ENCODE measurements at places on chromosomes 7 and 10.
A peak's percentile ranks its signal among the peaks of the same experiment; 100 is the strongest.

GRCh38 chr10:127234306-127234800 is 38.0 kb upstream of the INSYN2A start:
- no peak for DNase-seq

DNA sequence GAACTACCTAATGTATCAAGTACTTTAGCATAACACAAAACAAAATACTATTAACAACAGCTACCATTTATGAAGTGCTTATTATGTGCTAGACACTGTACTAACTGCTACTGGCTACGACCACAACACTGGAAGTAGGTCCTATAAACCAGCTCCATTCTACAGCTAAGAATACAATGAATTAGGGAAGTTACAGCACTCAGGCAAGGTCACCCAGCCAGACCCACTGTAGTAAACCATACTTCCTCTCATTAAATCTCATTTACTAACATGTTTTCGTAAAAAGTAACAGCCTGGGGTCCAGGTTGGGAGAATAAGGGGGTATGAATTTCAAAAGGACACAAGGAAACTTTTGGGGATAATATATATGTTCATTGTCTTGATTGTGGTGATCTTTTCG is 25.4 kb downstream of the NAPEPLD start:
- DNase-seq: no peak

DNA sequence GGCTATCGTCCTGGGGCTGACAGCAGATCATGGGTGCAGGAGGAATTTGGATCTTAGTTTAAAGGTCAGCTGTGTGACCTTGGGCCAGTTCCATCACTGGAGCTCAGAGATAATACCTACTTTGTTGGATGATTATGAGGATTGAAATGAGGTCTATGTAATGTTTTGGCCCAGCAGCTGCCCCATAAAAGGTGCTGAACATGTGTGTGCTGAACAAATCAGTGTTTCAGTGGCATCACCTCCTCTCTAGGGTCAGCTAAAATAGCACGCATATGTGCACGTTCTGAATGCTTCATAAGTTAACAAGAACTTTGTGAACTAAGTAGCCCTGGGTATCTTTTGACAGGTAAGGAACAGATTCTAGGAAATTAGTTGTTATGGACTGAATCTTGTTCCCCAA is 84.8 kb upstream of the LRRC18 start:
- DNase-seq: no peak

- DNase-seq: no peak
Measured at GRCh38 chr7:2689951-2690705, 2.1 kb downstream of the AMZ1 start.

GRCh38 chr10:125050383-125050782 is 108.5 kb downstream of the ZRANB1 start:
- DNase-seq: no peak

DNA sequence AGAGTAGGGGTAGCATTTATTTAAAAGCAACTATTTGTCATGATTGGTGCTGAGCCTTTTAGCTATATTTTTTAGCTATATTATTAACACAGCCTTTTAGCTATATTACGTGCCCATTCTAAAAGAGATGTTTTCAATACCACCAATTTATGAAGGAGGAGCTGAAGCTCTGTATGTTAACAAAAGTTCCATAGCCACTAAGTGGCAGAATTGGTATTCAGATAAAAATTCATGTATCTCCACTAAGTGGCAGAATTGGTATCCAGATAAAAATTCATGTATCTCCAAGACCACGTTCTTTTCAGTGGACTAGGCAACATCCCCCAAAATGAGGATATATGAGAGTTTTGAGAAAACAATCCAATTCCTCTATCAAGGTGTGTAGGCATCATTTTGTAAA is 268.6 kb downstream of the HGF start:
- DNase-seq: no peak

GRCh38 chr7:17846935-17847334 is 93.4 kb downstream of the SNX13 start:
- DNase-seq: no peak

GRCh38 chr10:30042820-30043219 is 16.6 kb downstream of the JCAD start:
- DNase-seq: no peak

- no peak for DNase-seq
Measured at GRCh38 chr10:104767745-104768144, 126.7 kb downstream of the SORCS3 start.

GRCh38 chr7:26477381-26477990 is 185.8 kb downstream of the SNX10 start:
- DNase-seq: no peak

- DNase-seq: no peak
Measured at GRCh38 chr10:128373831-128374230, 247.6 kb upstream of the MKI67 start.

DNA sequence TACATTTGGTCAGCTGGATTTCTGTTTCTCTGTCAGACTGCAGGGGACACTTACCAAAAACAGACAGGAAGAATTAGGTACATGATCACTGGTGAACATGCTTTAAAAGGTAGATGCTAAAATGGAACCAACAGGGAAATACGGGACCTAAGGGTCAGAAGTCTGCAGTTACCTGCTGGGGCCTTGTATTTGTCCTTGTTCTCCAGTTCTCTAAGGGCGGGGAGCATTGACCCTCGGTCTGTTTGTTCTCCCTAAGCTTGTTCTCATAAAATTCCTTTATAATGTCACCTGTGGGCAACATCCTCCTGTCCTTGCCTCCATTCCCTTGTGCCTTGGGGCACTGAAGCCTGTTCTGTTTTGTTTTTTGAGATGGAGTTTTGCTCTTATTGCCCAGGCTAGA is 29.8 kb upstream of the MSMB start:
- DNase-seq: no peak

DNA sequence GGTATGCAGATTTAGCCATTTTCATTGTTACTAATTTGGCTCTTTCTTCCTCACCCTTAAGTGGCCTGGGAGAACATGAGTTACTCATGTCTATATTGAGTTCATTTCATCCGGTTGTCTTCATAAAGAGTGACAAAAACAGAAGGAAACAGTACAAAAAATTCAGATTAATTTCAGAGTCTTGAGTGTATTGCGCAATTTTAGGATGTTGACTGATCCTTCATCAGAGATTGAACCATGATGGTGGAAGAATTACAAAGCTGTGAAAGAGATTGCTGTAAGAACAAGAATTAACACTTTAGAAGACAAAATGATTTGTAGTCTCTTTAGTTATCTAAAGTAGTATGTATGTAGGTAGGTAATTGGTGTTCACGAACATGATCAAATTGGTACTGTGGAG is 194.0 kb upstream of the PPP1R3A start:
- DNase-seq: no peak

- no peak for DNase-seq
Measured at GRCh38 chr7:82152858-82153257, 290.7 kb downstream of the CACNA2D1 start.

DNA sequence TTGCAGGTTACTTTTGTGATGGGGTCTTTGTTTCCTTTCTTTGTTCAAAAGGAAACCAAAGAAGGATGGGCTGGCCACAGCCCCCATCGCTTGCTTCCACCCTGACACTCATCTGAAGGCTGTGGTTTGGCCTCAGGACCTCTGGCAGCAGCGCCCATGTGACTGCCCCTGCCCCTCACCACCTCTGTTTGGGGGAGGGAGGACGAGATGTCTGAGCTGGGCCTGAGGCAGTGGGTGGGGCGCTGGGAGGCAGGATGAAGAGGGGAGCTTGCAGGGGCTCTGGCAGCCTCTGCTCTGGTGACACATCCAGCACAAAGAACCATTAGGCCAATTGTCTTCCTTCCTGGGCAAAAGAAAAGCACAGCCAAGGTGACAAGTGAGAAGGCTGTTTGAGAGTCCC is 15.9 kb upstream of the CHST15 start:
- DNase-seq: no peak

GRCh38 chr7:117010375-117011133 is 57.3 kb downstream of the ST7 start:
- DNase-seq: no peak

- no peak for DNase-seq
Measured at GRCh38 chr7:125425506-125425905, 495.9 kb upstream of the POT1 start.

- no peak for DNase-seq
Measured at GRCh38 chr7:80060218-80060806, 74.3 kb upstream of the GNAI1 start.

DNA sequence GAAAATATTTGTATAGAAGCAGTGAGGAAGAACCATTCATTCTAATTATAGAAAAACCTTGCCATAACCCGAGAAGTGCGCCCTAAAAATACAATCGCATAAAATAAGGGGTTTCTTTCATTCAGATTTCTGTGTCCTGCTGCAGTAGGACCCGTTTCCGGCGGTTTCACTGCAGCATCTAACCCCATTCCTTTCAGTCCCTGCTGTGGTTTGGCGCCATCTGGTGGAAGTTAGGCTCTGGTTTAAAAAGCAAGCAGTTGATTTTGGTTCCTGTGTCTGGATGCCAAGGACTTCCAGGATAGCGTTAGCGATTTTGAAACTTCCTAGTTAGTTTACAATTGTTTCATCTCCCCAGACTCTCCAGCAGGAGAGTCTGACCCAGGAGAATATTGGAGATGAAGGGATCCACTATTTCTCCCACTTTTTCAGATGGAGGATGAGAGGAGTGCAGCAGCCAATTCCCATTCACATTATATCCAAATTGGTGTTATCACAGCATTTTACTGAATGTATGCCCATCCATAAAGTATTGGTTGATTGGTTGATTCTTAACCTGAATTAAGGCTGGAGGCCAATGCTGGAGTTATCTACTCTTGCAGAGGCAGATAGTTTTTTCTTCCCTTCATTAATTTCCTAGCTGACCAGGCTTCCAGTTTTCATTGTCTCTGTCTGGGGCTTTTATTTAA is 128.8 kb upstream of the CACNA2D1 start:
- peak; percentile 64 for DNase-seq

DNA sequence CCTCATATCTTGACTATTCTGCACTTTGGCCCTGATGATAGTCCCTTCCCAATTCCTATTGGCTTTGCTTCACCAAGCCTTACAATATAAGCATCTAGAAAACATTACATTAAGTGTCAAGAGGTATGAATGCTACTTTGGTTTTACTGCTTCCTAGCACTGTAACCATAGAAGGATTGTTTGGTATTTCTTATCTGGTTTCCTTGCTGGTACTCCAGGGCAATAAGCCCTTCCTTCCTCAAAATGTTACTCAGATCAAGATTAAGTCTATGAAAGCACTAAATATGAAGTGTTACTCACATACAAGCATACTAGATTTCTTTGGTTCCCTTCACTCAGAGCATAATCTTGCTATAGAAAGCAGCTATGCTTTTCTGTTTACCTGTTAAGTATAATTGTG is 492.5 kb downstream of the ETV1 start:
- no peak for DNase-seq

DNA sequence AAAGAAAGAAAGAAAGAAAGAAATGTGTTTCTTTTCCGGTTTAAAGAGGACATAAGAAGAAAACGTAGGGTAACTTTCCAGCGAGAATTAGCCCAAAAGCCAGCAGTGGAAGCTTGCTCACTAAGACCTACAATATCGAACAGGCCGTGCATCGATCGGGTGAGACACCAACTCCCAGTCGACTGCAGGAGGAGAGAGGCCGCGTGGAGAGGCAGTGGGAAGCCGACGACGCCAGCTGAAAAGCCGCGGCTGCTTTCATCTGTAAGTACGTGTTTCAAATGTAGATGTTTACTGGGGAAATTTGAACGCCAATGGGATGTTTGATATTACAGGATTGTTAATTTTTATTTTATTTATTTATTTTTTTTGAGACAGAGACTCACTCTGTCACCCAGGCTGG is 28.6 kb upstream of the GIMAP8 start:
- no peak for DNase-seq

DNA sequence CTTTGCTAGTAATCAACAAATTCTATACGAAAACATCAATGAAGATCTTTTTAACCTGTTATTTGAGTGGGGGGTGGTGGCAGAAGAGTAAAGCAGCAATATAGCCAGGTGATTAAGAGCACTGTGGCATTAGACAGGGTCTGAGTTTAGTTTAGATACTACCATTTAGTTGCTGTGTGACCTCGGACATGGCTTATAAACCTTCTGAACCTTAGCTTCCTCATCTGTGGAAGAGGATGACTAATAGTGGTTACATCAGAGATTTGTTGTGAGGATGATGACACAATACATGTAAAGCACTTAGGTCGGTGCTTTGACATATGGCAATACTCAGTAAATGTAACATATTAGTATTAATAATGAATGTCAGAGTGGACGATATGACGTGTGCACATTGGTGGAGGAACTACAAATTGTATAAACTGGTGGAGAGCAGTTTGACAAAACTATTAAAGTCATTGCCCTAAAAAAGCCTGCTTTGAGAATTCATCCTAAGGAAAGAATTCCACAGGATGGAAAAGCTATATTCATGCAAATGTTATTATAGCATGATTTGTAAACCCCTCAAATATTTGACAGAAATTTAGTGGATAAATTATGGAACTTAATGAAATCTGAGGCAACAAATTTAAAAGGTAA is 24.3 kb downstream of the SPAG6 start:
- no peak for DNase-seq

DNA sequence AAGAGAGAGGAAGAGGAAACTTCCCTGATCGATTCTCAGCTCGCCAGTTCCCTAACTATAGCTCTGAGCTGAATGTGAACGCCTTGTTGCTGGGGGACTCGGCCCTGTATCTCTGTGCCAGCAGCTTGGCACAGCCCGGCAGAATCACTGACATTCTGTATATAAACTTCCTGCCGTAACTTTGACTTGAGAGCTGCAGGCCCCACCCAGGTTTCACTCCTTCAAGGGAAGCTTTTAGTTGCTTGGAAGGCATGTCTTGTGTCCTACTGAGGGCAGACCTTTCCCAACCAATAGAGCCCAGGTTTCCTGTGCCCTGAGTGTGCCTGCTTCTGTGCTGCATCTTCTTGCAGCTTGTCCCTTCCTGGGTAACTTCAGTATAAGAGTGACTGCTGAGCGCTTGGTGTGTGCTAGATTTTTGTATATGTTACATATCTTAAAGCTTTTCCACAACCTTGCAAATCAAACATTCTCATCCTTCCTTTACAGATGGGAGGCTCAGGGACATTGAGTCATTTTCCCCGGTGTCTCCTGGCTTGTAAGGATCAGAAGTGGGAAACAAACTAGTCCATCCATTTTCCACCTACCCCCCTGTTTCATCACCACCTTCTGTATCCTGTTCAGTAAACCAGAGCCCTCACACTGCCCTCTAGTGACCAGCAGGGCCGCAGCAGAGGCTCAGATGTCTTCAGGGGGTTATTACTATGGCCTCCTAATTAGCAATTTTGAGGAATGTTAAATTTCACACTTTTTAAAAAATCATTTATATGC is 225.2 kb upstream of the PRSS58 start:
- no peak for DNase-seq

DNA sequence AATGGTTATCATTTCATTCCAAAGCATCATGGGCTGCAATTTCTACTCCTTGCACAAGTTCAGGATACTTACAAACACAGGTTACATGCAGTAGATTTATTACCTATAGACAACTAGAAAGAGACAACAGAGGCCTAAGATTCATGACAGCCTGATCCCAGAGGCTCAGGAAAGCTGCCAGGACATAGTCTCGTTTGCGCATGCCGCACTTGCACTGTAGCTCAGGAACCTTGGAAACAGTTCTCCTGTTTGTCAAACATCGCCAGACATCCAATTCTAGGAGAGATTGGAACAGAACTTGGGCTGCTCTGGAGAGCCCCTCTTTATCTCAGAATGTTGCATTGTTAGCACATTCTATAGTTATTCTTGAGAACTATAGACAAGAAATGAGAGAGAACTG is 216.2 kb upstream of the CDC14C start:
- DNase-seq: no peak

All from left renal cortex interstitium (tissue), 4 donors.